ENCODE measurements at places on chromosomes 2 and 18. TPM values are rescaled to one million over a fixed set of nuclear protein-coding genes. Genes with fewer than 3 reads are reported as not detected.

GRCh38 chr2:11657646-11658045, 12.3 kb downstream of the NTSR2 start:
- no peak for DNase-seq

The SIX2 gene
- total RNA-seq, result not detected

- DNase-seq, result no peak
Observed at GRCh38 chr2:133676392-133677130, 108.3 kb upstream of the NCKAP5 start.

DNA sequence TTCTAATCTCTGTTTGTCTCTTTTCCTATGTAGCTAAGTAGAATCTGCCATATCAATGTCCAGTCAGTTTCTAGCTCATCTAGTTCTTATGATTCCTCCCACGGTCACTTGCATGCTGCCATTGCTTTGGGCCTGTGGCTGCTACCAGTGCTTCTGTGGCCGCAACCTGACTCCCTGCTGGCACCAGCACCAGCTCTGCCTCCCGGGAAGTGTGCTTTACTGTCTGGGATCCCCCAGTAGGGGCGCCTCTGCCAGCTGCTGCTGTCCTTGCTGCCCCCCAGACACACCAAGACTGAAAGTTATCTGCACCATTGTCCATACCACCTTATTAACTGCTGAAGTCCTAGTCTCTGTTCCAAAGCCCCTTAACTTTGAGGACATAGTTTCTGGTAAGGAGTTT, 56.3 kb downstream of the RAPGEF4 start:
- no peak for DNase-seq

- DNase-seq, result no peak
Observed at GRCh38 chr2:60280238-60280637, 273.2 kb downstream of the BCL11A start.

- DNase-seq, result no peak
Observed at GRCh38 chr2:239577935-239578334, 177.1 kb upstream of the HDAC4 start.

DNA sequence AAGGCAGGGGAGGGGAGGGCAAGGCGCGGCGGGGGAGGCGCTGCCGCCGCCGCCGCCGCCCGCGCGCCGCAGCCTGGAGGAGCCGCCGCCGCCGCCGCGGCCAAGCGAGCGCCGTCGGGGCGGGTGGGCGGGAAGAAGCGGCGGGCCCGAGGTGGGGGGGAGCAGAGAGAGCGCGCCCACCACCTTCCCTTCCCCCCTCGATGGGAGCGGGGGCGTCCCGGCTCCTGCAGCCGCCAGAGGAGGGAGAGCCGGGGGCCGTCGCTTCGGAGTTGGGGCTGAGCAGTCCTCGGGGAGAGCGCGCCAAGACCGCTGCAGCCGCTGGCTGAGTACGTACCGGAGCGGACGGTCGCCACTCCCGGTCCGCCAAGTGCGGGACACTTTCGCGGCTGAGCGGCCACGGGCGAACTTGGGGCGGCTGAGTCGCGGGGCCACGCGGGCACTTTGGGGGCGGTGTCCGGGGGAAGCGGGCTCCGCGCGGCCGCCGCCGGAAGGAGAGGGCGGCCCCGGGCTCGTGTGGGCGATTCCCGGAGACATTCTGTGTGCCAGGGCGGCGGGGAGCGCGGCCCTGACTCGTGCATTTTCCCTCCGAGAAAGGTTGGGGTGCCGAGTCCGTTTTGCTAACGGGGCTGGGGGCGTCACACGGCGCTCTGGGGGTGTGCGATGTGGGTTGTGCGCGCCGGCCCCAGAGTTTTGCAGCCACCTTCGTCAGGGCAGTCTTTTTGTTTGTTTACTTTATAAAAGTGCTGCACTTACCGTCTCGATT, at the start of gene NAB1:
NAB1 (plus strand) TSS at position 49 of the 763 bp plus-strand sequence. CDS start 10,094 bp downstream, outside the sequence.
- peak; percentile 23 for DNase-seq

DNA sequence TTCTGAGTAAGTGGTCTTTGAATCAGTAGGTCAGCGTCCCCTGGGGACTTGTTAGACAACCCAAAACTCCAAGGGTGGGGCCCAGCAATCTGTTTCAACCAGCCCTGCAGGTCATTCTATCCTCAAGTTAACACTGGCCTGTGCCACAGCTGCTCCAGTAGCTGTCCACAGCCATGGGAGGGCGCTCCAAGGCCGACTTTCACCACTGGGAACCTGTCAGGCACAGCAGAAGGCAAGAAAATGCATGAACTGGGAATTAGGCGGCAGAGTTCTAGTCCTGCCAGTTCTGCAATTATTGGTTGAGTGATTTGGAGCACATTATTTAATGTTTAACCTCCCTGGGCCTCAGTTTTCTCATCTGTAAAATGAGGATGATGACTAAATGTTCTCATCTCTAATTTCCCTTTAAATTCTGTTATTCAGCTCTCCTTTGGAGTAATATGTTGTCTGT, 17.4 kb upstream of the MRPL33 start:
- DNase-seq, result peak; percentile 80

The IL36RN gene
- total RNA-seq, result not detected

The RNF125 gene
- 0.36 TPM for total RNA-seq

The TSN gene
- 144 TPM for total RNA-seq

DNA sequence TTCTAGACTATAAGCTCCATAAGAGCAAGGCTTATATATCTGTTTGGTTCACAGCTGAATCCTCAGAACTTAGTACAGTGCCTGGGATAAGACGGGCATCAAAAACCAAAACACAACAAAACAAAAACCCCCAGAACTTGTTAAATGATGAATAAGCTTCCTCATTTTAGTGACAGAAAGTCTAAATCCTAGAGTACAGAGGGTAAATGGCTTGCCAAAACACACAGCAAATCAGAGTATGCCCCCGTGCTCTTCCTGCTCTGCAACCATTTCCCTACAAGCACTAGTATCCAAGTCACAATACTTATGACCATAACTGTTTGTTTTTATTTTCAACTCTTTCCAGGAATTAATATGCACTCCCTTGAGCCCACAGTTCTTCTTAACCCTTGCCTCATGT, 10.1 kb downstream of the ZNF521 start:
- no peak for DNase-seq

The COLEC12 gene
- 0.02 TPM for total RNA-seq

GRCh38 chr2:26623541-26624495, 17.3 kb downstream of the CIB4 start:
- no peak for DNase-seq

- DNase-seq, result peak; percentile 76
Observed at GRCh38 chr2:195559431-195559914, 97.6 kb upstream of the SLC39A10 start.

The CDK5R2 gene
- 0.03 TPM for total RNA-seq

DNA sequence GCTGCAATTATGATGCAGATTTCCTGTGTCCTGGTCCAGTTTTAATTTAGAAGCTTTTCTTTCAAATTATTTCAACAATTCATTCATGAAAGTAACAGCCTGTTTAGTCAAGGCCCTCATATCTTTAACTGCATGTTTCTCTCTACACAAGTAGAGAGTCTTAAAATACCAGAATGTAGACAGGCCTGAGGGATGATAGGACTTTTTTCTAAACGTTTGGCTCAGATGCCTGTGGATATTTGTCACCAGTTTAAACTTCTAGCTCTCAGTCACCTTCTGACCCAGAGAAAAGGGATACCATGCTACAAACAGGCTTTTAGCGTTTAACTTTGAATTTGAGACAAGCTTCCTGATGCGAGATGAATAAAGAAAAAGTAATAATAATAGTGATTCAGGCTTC, 15.7 kb downstream of the COL5A2 start:
- peak; percentile 35 for DNase-seq

The IL1RL1 gene
- total RNA-seq, result not detected

- DNase-seq, result no peak
Observed at GRCh38 chr2:8558956-8559355, 122.9 kb upstream of the ID2 start.

DNA sequence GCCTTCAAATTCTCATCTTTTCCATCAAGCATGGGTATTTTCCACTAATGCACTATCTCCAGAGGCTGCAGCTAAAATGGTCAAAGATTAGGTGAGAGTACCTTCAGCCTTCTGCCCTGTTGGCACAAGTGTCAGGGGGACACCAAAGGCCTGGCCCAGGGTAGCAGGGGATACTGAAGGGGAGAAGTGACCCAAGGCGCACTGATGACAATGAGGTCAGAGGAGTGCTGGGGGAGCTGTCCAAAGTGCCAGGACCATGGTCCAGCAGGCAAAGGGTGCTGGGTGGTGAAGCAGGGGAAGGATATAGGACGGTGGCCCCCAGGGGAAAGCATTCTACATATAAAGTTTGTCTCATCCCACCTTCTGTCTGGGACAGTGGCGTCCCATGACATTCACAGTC, 303.4 kb downstream of the SMAD2 start:
- no peak for DNase-seq

DNA sequence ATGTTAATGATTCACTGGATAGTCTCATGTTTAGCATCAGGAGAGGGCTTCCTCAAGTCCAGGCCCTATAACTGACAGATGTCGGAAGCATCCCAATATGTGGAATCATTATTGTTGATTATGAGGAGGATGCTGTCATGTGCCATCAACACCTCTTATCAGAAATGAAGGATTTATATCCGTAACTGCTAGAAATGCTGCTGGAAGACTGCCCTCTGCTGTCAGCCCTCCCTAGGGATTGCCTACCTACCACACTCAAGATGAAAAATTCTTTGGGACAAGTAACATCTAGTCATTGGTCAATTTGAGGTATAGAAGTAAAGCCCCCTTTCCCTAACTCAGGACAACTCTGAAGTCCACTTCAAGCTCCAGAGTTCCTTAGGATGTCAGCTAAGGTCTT, 1166.5 kb upstream of the NXPH2 start:
- DNase-seq, result no peak

The ZBTB7C gene
- 3.4 TPM for total RNA-seq

DNA sequence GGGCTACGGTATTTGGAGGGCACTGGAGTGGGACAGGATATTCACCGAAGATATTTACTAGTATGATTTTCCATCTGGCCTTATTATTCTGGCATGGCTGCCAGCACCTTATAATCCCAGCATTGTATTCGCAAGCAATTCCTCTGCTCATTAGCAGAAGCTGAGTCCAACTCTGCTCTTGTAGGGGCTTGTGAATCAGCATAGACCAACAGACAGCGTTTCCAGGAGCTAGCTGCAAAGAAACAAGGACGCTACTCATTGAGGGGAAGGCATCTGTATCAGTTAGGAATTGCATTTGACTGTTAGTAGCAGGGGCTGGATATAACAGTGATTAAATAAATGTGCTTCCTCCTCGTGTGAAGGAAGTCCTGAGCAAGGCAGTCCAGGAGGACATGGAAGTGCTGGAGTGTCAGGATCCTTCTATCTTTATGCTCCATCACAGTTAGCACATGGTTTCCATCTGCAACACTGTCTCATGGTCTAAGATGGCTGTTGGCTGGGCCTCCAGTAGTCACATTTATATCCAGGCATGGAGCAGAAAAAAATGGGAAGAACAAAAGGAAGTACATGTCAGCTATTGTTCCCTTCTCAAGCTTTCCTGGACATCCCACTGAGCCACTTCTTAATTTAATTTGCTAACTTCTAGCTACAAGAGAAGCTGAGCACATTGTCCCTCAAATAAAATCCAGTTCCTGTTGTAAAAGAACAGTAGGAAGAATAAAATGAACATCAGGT, 214.1 kb downstream of the C1D start:
- DNase-seq, result no peak

DNA sequence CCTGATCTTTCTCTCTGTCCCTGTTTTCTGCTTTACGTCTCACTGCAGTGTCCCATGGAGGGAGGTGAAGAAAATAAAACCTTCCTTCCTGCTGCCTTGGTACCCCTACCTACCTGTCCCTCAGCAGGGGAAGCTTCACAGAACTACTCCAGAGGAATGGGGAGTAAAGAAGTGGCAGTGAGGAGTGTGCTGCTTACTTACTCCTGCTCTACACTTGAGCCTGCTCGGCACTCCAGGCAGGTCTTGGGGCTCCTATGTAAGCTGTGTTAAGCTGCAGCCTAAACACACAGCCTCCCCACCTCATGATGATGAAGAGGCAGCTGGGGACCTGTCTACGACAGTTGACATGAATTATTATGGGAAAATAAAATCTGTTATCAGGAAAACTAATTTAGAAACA, 72.6 kb downstream of the ACSL3 start:
- DNase-seq, result no peak

The ZNF396 gene
- total RNA-seq, result 0.33 TPM

DNA sequence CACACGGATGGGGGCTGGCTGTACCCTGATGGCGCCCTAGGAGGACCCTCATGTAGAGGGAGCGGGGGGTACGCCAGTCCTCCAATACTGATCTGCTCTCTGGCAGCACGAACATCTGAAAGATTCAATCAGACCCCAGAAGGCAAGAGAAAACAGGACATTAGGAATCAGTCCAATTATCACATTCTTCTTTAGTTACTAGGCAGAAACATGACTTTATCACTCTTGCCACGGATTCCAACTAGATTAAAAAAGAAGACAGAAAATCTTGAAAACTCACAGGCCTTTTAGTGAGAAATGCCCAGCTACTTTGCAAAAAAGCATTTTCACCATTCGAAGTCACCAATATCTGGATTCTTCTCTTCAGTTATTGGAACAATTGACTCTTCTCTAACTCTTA, 68.4 kb downstream of the ID2 start:
- DNase-seq, result no peak

DNA sequence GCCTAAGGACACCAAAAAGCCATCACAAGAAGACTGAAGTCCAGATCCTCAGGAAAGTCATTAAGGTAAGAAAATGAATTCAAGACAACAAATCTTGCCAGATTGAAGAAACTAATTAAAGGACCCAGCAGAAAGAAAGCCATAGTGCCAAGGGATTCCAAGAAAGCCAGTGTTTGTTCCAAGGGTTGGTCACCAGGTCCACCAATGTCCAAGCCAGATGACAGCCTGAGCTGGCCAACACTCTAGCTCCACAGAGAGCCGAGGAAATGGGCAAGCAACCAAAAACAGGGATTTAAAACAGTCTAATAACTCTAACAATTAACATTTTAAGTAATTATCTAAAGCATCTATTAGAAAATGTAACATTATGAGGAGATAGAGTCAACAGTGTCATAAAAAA, 49.2 kb downstream of the DNER start:
- DNase-seq, result no peak

- no peak for DNase-seq
Observed at GRCh38 chr2:7906431-7906830, 775.4 kb upstream of the ID2 start.

The LBX2 gene
- total RNA-seq, result 0.45 TPM

The SPATS2L gene
- total RNA-seq, result 150 TPM

The LPIN1 gene
- total RNA-seq, result 34.4 TPM

DNA sequence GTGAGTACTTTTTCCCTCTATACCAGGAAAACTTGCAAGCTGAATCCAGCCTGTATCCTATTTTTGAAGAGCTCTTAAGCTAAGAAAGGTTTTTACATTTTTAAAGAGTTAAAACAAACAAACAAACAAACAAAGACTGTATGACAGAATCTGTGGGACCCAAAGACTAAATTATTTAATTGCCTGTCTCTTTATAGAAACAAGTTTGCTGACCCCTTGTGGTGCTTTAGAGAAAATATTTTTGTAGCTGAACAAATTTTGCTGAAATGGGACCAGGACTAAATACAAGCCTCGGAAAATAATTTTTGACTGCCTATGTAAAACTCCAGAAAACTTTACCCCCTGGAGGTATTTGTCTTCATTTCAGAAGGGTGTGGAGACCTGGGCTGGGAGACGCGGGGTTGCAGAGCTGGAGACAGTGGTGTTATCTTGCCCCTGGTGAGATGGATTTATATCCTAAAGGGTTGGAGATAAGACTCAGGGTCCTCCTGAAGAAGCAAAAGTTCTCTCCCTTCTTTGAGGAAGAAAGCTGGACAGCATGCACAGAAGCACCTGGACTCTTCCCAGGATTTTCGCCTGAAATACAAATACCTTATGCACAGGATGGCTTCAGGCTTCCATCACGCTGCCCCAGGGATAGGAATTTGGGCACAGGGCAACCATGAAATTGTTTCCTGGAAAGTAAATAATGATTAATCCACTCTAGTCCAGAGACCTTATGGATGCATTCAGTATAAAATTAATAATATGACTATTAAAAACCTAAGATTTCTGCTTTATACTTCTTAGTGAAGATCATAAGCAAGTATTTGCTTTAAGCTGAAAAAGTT, 54.3 kb downstream of the TMX3 start:
- DNase-seq, result peak; percentile 21

The MOCOS gene
- total RNA-seq, result 3.3 TPM

Measured in A172 (cell line).